ENCODE measurements at places on chromosomes 1 and 21.

DNA sequence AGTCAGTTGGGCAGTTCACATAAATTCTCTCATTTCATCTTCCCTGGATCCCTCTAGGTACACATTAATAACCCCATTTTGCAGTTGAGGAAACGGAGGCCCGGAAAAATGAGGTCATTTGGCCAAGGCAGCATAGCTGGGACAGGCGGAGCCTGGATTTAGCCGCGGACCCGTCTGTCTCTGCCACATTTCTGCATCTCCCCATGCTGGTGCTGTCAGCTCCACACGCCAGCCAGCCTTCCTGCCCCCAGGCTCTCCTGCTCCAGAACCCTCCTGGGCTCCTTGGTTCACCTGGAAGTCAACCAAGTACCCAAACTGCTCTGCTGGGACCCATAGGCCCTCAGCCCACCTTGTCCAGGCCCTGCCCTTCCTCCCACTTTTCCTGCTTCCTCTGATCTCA lies 7.6 kb downstream of the FOXO6 start:
- no peak for DNase-seq

DNA sequence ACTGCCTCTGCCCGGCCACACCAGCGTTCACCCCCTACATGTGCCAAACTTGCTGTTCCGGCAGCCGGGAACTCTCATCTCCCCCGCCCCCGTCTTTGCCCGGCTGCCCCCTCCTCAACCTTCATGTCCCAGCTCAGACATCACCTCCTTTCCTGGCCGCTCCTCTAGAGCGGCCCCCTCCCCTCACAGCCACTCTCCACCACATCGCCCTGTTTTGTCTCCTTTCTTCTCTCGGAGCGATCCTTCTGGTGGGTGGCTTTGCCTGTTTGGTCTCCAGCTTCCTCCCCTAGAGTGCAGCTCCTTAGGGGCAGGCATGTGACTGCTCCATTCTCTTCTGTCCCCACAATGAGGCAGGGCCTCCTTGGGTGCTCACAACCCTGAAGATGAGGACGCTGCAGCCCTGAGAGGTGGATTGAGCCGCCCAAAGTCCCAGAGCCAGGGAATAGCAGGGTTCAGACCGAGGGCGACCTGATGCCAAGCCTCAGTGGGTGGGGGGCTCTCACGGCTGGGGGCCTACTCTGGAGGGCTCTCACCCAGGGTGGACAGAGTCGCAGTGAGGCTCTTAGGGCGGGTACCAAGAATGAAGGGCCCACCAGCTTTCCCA lies 44.9 kb upstream of the ECE1 start:
- DNase-seq: no peak

DNA sequence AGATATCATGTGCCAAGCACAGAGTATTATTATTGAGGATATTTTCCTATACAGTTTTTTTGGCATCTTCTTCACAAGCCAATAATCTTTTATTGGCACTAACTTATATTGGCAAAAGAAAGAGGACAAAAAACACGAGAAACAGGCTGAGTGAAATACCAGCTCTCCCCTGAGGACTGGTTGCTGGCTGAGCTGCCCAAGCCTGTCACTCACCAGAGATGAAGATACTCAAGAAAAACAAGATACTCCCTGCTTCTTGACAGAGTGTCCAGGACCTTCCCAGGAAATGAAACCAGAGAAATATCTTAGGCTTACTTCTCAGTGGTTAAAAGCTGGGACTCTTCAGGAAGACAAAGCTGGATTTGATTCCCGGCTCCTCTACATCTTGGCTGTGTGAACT lies 35.9 kb upstream of the ATP1B1 start:
- DNase-seq: no peak

DNA sequence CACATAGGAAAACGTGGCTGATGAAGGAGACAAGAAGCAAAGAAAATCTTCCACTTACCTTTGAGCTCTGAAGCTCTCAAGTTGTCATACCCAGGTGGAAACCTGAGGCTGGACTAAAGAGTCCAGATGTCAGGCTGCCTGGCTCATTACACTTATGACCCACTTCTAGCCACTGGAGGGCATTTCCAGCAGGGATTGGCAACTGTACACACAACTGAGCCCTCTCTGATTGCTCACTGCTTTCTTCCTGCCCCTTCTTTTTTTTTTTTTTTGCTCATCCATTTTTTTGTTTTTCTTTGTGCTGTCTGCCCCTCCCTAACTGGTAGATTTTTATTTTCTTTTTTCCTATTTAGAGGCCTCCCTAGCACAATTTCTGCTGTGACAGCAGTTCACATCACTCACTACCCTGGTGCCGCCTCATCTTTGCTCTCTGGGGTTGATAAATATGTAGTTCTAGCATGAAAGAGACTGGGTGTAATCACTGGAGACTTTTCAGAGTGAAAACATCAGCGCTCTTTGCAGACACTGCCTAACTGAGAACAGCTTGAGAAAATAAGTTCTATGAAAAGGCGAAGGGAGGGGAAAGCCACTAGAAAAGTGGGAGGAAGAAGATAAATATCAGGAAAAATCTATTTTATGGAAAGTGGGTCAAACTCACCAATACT lies 334.5 kb downstream of the NUF2 start:
- no peak for DNase-seq

- DNase-seq: no peak
These were observed 688.6 kb upstream of the ADGRL4 start for GRCh38 chr1:79695138-79695537.

- no peak for DNase-seq
These were observed 87.3 kb upstream of the CD53 start for GRCh38 chr1:110785612-110786011.

DNA sequence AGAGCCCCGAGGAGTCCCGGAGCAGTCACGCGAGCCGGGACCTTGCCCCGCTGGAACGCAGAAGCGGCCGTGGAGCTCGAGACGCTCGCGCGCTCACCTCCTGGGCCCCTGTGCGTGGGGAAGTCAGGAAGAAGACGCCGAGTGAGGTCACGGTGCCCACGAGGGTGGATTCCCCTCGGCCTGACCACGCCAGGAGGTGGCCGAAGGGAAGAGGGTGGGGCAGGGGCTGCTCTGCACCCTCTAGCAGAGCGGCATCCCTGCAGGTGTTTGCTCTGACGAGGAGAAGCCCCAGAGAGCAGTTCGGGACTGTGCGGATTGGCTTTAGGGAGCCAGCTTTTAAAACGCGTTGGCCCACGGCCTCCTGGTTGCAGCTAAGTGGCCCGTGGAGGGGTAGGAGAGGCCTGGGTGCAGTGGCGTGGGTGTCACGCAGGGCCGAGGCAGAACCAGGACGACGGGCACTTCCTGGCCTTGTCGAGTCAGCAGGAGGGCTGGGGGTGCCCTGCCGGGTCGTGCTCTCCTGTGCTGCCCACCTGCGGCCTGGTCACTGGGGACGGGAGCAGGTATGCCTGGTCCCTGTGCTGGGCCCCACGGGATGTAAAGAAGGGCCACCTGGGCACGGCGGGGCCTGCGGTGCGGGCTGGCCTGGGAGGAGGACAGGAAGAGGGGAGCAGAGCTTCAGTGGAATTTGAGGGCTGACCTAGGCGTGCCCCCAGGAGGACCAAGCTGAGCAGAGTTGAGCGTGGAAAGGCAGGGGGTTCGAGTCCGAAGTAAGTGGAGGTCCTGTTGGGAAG lies 1.0 kb downstream of the PDXK start:
- DNase-seq: no peak

- DNase-seq: no peak
These were observed 163.0 kb downstream of the ZSCAN20 start for GRCh38 chr1:33635336-33636012.

DNA sequence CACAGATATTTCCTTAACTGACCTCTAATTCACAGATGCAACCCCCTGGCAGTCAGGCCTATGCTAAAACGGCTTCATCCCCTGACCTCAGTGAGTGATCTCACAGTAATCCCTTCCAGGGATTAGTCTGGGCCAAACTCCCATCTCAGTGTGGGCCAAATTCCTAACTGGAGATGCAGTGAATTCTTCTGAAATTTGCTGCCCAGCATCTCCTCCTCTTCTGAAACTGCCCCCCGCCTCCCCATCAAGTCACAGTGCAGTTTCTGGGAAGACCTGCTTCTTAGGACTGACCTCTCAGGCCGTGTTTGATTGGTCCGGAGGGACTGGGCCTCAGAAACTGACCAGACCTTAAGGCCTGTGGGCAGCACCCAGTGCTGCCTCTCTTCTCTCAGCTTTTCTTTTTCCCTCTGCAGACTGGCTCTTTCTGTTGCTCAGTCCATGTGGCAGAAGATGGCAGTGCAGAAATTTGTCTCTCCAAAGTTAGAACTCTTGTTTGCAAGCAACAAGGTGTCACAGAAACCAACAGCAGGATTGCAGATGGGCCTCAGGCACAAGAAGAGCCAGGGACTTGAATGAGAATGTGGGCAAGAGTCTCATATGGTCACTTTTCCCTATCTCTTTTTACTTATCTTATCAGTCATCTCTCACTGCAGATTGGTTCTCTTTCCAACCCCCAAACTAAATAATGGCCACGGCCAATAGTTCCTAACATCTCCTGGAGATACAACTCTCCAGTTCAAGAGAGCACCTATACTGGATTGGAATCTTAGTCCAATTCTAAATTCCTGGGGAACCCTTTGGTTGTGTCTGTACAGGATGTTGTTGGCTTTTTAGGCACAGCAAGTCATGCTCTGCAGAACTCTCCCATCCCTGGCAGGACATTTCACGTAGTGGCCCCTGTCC lies 95.5 kb upstream of the RALGPS2 start:
- no peak for DNase-seq

- no peak for DNase-seq
These were observed 8.2 kb downstream of the SYTL1 start for GRCh38 chr1:27349784-27350662.

- DNase-seq: no peak
These were observed 4.7 kb upstream of the DENND2D start for GRCh38 chr1:111204983-111205713.

- DNase-seq: no peak
These were observed 601.1 kb downstream of the USP25 start for GRCh38 chr21:16330908-16331268.

DNA sequence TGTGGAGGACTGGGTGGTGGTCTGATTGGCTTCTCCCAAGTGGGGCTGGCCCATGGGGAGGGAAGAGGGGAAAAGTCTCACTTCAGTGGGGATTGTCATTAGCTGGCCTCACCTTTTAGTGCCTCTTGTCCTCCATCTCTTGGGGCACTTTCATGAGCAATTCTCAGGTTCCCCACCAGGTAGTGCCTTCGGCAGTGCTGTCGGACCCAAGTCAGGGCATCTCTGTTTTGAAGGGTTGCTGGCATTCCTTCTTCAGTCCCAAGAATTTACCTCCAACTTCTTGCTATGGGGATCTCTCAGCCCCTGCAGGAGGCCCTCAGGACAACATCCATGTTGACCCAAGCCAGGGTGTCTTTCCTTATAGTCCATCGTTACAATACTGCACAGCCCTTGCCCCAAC lies 54.7 kb upstream of the F3 start:
- no peak for DNase-seq

- no peak for DNase-seq
These were observed 33.1 kb downstream of the NDC1 start for GRCh38 chr1:53804791-53805505.

GRCh38 chr1:164765557-164765956 lies 206.6 kb downstream of the PBX1 start:
- no peak for DNase-seq

DNA sequence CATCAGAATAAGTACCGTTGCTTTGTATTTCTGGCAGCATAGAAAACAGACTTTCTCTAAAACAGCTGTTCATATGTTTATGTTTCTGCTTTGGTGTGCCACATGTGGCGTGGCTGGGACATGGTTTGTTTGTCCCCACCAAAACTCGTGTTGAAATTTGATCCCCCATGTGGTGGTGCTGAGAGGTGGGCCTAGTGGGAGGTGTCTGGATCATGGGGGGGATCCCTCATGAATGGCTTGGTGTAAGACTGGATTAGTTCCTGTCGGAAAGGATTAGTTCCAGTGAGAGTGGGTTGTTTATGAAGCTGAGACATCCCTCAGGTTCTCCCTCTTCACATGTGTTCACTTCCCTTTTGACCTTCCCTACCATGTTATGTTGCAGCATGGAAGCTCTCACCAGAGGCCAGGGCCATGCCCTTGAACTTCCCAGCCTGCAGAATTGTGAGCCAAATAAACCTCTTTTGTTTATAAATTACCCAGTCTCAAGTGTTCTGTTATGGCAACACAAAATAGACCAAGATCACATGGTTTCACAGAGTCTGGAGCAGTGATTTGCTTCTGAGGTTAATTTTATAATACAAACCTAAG lies 17.9 kb upstream of the H3-3A start:
- DNase-seq: no peak

GRCh38 chr1:245589906-245590305 lies 435.1 kb downstream of the KIF26B start:
- no peak for DNase-seq

DNA sequence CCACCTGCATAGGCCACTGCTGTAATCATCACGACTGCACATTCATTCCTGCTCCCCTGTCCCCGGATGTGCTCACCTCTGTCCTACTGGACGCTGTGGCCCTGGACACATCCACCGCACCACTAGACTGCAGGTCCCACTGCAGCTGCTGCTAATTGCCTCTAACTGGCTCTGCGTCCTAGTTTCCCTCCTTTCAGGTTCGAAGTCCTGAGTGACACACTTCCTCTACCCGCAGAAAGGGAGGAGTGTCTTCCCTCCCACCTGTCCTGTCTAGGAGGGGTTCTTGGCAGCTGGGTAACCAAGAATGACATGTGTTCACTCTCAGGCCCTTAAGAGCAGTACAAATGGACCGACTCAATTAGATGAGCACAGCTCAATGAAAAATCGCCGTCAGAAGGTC lies 40.5 kb upstream of the ITPKB start:
- DNase-seq: no peak

- DNase-seq: no peak
These were observed 109.9 kb downstream of the KIAA0319L start for GRCh38 chr1:35447278-35447677.

DNA sequence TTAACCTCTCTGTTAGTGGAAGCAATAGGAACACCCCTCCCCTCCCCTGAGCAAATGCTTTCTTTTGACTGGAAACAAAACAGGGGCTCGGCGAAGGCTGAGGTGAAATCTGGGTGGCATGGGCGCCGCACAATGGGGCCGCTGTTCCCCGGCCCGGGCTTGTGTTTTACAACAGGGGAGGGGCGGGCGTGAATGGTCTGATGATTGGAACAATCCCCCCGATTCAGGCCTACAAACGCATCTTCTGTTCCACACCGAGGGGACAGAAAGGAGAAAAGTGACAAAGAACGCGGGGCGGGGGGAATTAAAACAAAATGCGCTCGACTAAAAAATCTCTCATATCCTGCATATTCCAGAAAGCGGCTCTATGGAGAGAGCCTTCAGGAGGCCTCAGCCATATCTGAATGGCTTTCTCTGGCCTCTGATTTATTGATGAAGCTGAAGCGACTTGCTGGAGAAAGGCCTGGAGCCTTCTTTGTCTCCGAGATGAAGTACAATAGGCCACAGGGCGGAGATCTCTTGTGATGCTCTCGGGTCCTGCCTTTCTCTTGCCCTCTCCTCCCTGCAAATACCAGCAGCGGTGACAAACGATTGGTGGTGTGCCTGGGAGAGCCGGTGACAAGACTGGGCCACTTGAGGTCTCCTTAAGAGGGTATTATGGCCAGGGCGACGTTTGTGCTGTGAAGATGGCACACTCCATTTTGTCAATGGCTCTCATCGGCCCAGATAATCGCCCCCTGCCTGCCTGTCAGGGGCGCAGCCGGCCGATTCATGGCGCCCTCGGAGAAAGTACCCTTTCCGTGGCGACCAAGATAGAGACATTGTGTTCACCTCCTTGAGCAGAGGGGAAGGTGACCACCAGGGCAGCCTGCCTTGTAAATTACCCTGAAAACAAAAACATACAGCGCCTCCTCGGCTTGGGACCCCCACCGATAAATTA lies 47.1 kb upstream of the OLIG2 start:
- DNase-seq: no peak

- DNase-seq: no peak
These were observed 13.3 kb downstream of the KIF26B start for GRCh38 chr1:245168086-245168485.

- DNase-seq: no peak
These were observed 2.0 kb downstream of the GPR88 start for GRCh38 chr1:100539836-100540536.

GRCh38 chr1:49364676-49365075 lies 588.0 kb upstream of the BEND5 start:
- no peak for DNase-seq

Data from stimulated activated CD8-positive, alpha-beta memory T cell treated with anti-CD3 and anti-CD28 coated beads, Interleukin-12 subunit alpha, Interleukin-12 subunit beta, amount 100 ng/mL, for 4 hours (primary cell).